SHP77 (cell line): ENCODE measurements at places on chromosomes 7 and 10.
A peak's percentile ranks its signal among the peaks of the same experiment; 100 is the strongest.

GRCh38 chr7:96285579-96285978, 36.3 kb downstream of the SLC25A13 start:
- no peak for DNase-seq

DNA sequence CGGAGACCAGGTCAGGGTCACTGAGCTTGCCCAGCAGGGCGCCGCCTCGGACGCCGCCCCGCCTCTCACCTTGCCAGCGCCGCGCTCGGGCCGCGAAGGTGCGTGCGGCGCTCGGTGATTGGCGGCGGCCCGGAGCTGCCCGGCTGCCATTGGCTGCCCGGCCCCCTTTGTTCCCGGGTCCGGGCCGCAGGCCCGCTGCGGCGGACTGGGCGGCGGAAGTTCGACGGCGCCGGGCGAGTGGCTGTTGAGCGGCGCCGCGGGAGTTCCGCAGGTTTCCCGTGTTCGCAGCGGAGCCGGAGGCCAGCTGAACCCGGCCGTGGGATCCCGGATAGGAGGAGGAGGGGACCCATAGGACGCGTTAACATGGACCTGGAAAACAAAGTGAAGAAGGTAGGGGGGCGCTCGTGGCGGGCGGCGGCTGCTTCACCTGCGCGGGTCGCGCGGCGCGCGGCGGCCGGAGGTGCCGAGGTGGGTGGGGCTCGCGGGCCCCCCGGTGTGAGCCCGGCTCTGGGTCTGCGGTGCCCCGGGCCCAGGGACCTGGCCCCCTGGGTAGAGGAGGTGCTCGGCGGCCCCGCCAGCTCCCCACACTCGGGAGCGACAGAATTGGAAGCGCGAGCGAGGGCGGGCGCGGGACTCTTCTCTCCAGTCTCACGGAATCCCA, at the start of gene TES:
Gene TES (plus strand): TSS at position 195 of the 661 bp plus-strand sequence. CDS start 169 bp downstream, at position 364.
- DNase-seq: peak; percentile 57

GRCh38 chr10:129500617-129501339, 33.7 kb downstream of the MGMT start:
- DNase-seq: no peak

- no peak for DNase-seq
Measured at GRCh38 chr10:114642729-114643128, 15.3 kb downstream of the ABLIM1 start.

DNA sequence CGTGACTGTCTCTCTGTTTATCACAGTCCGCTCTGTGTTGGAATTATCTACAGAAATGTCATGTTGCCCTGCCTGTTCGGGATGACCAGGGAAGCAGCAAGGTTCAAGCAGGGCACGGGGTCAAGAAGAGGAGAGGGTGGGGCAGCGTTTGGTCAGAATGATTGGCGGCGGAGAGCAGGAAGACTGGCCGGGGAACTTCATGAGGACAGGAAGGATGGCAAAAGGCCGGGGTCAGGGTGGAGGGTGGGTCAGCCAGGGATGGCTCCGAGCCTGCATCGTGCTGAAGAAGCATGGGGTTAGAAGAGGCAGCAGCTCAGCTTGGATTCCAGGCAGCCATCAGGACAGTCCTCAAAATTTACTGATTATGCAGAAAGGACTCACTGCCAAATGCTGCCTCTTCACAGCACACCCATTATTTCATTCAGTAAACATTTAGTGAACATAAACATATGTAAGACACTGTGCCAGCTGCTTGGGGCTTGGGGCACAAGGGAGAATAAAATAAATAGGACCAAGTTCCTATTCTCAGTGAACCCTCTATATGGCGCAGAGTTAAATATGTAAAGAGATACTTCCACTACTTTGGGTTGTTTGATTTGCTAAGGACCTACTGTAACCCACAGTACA, 42.8 kb downstream of the WNT2 start:
- DNase-seq: no peak

- no peak for DNase-seq
Measured at GRCh38 chr7:26563406-26563805, 271.7 kb downstream of the SNX10 start.
